ENCODE measurements at places on chromosomes 4 and X. TPM values are rescaled to one million over a fixed set of nuclear protein-coding genes. Genes with fewer than 3 reads are reported as not detected.

The CENPVL1 gene
- polyA plus RNA-seq, result not detected

The VGLL1 gene
- not detected for polyA plus RNA-seq

The MAD2L1 gene
- polyA plus RNA-seq, result 16.6 TPM

The ZXDA gene
- 3.1 TPM for polyA plus RNA-seq

The GLRA2 gene
- not detected for polyA plus RNA-seq

The PPP1R2C gene
- 0.41 TPM for polyA plus RNA-seq

The BEND2 gene
- polyA plus RNA-seq, result not detected

DNA sequence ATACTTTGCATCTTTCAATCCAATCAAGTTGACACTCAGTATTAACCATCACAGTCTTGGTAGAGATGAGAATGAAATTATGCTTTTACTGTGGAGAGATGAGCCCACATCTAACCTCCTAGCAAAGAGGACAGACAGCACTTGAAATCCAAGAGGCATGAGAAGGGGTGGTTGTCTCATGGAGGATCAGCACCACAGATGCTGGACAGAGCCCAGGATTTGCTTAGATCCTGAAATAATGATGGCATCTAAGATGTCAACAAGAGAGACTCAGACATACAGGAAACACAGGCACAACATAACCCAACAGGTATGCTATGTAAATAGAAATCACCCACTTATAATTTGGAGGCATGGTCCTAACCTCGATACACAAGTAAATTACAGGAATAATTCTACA lies 74.3 kb upstream of the VCX2 start:
- no peak for DNase-seq

- no peak for DNase-seq
Measured at GRCh38 chr4:108060164-108060563, 70.5 kb downstream of the HADH start.

DNA sequence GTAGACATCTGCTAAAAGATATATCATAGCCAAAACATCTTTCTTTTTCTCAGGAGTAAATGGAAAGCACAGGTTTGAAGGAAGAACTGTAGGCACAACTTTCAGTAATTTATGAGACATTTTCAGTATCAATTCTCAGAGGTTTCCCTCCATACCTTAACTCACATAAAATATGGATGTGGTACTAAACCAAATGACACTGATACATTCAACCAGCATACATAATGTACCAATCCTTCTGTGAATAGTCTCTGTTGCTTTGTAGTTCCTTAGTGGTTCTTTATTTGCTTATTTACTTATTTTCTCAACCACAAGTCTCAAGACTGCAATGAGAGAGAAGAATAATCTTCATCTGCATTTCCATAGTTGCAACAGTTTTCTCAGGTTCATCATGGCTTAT lies 96.1 kb downstream of the ARHGAP24 start:
- DNase-seq, result no peak

- no peak for DNase-seq
Measured at GRCh38 chr4:157221426-157221894, 932 bp downstream of the GRIA2 start.

GRCh38 chrX:103124284-103124683 lies 31.3 kb upstream of the NXF3 start:
- DNase-seq, result no peak

DNA sequence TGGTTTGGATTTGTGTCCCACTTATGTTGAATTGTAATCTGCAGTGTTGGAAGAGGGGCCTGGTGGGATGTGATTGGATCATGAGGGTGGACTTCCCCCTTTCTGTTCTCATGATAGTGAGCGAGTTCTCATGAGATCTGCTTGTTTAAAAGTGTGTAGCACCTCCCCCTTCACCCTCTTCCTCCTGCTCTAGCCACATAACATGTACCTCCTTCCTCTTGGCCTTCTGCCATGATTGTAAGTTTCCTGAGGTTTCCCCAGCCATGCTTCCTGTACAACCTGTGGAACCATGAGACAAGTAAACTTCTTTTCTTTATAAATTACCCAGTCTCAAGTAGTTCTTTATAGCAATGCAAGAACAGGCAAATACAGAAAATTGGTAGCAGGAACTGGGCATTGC lies 138.7 kb downstream of the INPP4B start:
- DNase-seq, result no peak

DNA sequence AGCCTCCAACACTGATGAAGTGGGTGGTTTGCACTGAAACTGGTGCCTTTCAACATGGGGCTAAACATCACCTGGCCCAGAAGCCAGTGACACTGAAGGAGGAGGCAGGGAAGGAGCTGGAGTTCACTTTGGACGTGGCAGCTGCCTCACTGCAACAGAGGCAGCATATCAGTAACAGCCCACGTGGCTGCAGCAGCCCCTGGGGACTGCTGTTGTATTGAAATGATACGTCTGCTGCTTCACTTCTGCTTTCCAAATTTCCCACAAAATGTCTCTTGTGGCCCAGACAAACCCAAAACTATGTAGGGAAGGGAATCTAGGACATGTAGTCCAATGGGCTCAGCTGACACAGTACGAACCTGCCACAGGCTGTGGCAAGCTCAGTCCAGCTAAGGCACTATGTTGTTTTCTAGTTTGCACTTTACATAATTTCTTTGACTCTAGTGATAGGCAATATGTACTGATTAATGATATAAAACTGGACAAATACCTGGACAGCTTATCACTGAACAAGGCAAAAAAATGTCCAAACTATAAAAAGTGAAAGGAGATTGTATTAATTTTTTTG lies 84.7 kb upstream of the RAPGEF2 start:
- no peak for DNase-seq

DNA sequence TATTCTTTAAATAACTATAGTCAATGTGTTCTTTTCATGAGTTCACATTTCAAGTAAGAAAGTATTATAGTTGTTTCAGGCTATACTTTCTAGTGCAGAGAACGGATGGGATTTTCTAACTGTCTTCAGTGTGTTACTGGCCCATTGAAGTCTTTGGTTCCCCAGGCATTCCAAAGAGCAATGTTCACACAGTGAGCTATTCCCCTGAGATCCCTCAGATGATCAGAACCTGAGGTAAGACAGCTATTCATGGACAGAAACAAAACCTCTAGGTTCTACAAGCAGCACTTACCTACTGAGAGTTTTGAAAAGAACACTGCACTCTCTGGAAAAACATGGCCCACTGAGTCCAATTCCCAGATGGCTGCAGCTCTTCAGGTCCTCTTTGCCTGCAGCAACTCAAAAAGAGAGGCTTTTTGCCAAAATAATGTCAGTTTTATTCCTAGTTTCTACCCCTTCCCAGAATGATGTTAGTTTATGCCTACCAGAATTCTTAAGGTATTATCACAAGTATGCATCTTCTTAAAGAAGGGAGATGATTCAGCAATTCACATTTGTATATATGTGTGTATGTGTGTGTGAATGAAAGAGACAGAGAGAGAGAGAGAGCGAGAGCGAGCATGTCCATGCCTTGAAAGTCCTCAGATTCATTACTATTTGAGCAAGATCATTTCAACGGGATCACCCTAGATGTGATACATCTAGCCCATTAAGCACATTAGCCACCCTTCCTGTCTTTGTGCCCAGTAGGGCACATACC lies 146.1 kb downstream of the PDHA2 start:
- DNase-seq, result no peak

- no peak for DNase-seq
Measured at GRCh38 chr4:112329672-112330375, 32.7 kb downstream of the ALPK1 start.

GRCh38 chrX:102966701-102967100 lies 29.6 kb downstream of the RAB40AL start:
- DNase-seq, result no peak

GRCh38 chrX:63402106-63402505 lies 51.0 kb upstream of the SPIN4 start:
- DNase-seq, result no peak

- no peak for DNase-seq
Measured at GRCh38 chr4:147833254-147833653, 101.4 kb downstream of the ARHGAP10 start.

DNA sequence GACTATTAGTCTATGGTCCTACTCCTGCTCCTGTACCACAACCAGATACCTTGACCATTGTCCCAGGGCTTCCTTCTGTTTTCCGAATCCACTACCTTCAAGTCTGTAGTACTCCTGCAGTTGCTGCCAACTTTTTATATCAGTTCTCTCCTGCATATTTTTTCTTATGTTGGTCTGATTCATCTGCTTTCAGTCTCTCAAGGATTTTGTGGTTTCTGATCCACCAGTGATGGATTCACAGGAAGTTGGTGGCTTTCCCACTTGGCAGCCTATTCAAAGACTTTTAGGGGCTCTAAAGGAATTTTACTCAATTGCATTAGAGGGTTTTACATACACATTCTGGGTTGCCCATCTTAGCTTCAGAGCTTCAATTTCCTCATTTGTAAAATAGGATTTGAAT lies 23.6 kb downstream of the KIF4A start:
- DNase-seq, result no peak

GRCh38 chr4:118348886-118349285 lies 3.9 kb downstream of the PRSS12 start:
- no peak for DNase-seq

- no peak for DNase-seq
Measured at GRCh38 chr4:180280726-180281297, 1962.4 kb upstream of the TENM3 start.

DNA sequence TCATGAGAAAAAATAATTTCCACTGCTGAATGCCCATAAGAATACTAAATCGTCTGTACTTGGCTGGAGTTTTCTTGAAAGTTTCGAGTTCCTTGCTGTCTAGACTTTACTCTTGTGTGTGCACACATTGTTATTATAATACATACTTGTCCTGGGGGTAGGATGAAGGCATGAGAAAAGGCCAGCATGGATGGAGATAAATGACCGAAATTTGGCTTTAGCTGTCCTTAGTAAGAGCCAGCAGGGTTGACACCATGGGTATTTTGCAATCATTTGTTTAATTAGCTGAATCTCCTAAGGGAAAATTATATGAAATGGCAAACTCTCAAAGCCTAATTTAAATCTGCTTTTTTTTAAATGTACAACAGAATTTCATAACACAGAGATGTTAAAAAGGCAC lies 641.6 kb downstream of the ADGRL3 start:
- DNase-seq, result no peak

DNA sequence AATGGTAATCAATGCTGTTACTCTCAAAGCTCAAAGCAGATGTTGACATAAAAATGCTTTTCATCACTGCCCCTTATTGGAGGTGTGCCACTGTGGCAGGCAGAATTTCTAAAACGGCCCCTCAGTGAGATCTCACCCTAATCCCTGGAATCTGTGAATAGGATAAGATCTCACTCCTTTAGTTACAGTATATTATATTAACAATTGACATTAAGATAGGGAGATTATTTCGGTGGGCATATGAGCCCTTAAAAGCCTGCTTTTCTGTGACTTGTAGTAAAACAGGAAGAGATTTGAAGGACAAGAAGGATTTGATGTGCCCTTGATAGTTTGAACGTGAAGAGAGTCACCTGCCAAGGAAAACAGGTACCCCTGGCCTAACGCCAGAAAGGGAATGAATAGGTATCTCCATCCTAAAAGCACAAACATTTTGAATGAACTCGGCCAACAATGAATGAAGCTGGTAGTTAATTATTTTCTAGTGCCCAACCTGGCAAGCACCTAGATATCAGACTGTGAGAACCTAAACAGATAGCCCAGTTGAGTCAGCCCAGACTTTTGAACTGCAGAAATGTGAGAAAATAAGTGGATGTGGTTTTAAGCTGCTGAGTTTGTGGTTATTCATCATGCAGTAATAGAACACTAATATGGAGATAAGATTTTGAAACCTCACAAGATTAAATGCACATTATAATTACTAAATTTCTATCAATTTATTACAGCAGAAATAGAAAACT lies 881.6 kb downstream of the PCDH18 start:
- no peak for DNase-seq

GRCh38 chrX:16658284-16658683 lies 8.3 kb downstream of the S100G start:
- DNase-seq, result no peak

DNA sequence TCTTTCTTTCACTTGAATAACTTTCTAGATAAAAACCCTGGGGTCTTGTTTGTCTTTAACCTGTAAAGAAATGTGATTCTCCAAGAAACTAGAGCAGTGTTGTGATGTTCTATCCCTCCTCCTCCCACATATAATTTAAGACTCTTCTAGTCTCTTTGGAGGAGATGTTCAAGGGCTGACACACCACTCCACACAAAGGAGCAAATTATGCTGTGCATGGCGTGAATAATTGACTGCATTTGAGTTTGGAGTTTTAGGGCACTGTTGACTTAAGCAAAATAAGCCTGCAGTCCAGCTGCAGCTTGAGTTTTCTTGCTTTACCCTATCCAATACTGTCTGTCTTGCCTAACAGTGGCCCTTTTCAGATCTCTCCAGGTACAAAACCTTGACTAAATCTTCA lies 119.7 kb downstream of the CHRDL1 start:
- no peak for DNase-seq

- DNase-seq, result no peak
Measured at GRCh38 chr4:78640714-78641113, 89.1 kb downstream of the ANXA3 start.

GRCh38 chrX:13091111-13091765 lies 46.8 kb upstream of the FAM9C start:
- DNase-seq, result peak; percentile 66
